Natural killer cell treated with Interleukin-12 subunit alpha and Interleukin-12 subunit beta and Interleukin-15 and Interleukin-18, amount 100 ng/mL, for 72 hours (primary cell): ENCODE measurements at places on chromosomes 5 and 9. TPM values are rescaled to one million over a fixed set of nuclear protein-coding genes. Genes with fewer than 3 reads are reported as not detected.

- DNase-seq = no peak
Observed at GRCh38 chr9:10594482-10594881, 18.3 kb downstream of the PTPRD start.

GRCh38 chr5:110757118-110757729, 18.4 kb downstream of the SLC25A46 start:
- no peak for DNase-seq

GRCh38 chr5:153753645-153754432, 263.4 kb downstream of the GRIA1 start:
- DNase-seq = no peak

- DNase-seq = no peak
Observed at GRCh38 chr5:146849694-146850303, 28.8 kb downstream of the PPP2R2B start.

DNA sequence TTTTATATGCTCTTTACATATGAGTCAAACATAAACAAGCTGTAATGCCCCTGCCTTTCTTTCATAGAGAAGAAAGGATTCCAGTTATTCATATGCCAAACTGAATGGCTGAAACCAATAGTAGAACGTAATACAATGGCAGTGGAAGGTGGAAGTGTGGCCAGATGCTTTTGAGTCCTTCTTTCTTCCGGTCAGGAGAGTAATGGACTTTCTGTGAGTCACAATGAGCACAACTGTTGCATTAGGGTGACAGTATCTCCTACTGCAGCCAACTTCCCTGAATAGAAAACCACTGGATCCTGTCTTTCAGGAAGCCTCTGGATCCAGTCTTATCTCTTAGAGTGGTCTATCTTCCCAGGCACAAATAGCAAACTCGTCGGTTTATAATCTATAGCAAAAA, 855.2 kb downstream of the MAT2B start:
- no peak for DNase-seq

GRCh38 chr5:165334201-165334600, 1828.8 kb downstream of the MAT2B start:
- no peak for DNase-seq

- no peak for DNase-seq
Observed at GRCh38 chr5:111859533-111860270, 102.7 kb upstream of the NREP start.

DNA sequence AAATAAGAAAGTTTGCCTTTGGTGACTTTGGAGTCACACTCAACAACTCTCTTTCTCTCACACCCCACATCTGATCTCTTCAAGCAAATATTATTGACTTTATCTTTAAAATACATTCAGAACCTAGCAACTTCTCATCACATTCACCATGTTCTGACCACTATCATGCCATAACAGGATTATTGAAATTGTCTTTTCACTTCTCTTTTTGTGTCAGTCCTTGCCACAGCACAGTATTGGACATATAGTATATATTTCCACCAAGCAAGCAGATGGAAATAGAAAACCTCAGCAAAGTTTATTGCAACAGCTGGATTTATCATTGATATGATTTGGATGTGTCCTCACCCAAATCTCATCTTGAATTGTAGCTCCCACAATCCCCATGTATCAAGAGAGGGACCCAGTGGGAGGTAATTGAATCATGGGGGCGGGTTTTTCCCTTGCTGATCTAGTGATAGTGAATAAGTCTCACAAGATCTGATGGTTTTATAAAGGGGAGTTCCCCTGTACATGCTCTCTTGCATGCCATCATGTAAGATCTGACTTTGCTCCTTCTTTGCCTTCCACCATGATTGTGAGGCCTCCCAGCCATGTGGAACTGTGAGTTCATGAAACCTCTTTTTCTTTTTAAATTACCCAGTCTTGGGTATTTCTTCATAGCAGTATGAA, 26.9 kb upstream of the ITGA1 start:
- peak; percentile 71 for DNase-seq

GRCh38 chr5:141363952-141364660, at the start of gene PCDHGA5:
Gene PCDHGA5, plus strand, starts transcription at chr5:141364162. Its CDS starts 169 bp downstream, at chr5:141364331.
- DNase-seq = no peak

DNA sequence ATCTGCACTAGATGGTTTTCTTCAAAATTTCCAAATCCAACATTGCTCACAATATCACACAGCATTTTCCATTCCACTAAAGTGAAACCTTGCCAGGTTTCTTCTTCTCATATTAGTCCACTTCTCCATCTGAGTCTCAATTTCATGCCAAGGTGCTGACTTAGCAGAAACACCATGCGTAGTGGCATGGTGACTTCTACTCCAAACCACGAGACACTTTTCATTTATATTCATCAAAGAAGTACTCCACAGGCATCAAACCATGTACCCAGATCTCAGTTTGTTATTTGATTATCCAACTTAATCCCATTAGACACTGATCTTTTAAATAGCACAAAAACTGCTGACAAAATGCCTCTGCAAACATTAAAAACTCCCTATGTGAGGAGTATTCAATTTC, 233.4 kb upstream of the ITGA1 start:
- DNase-seq = no peak

DNA sequence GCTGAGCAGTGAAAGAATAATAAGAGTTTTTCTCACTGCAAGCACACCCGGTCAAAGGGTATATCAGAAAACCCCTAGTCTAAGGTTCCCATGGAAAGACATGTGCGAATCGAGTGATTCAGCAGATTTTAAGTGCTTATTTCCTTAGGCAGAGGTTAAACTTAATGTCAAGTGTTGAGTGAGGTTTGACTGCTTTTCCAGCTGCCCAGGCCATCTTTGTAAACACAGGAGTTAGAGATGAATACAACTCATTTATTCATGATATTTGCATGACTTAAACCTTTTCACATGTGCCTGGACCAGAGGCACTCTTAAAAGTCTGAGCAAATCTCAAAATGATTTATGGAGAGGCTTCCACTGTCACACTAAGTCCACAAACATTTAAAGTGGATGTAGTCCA, 137.8 kb upstream of the RGMB start:
- no peak for DNase-seq

GRCh38 chr5:149426931-149427330, 47.8 kb upstream of the IL17B start:
- no peak for DNase-seq

GRCh38 chr5:55141945-55142690, 17.9 kb upstream of the GPX8 start:
- no peak for DNase-seq

DNA sequence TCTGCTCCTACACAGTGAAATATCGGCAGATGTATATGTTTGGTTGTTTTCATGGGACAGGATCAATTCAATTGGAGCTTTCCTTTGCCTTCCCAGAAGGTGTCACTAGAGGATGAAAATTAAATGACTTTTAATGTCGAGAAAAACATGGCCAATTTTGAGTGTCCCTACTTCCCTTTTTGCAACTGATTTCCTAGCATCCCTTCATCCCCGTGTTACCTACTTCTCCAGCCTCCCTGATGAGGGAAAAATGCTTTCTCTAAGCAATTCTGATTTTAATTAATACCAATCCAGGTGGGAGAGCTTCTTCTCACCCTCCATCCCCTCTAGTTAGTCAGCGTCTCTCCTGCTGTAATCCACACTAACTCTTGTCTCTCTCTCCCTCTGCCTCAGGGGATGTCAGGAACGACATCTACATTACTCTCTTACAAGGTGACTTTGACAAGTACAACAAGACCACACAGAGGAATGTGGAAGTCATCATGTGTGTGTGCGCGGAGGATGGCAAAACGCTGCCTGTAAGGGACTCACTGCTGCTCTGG, 64.9 kb downstream of the DOCK2 start:
- DNase-seq = no peak

DNA sequence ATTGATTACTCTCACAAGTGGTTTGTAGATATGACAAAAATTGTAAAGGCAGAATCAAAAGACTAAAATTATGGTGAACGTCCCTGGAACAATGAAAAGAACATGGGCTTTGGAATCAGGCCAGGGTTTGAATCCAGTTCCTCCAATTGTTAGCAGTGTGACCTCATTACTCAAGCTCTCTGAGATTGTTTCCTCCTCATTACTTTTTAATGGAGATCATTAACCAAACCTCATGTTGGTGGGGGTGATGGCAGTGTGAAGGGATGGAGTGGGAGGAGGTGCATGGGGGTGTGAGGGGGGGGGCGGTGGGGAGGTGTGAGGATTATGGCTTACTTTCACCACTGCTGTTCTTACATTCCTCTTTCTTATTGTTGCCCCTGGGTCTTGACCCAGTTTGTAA, 44.1 kb upstream of the FOXE1 start:
- DNase-seq = no peak

- DNase-seq = no peak
Observed at GRCh38 chr5:74499256-74500050, 141.1 kb downstream of the ENC1 start.

GRCh38 chr9:93549611-93550010, 26.8 kb upstream of the PHF2 start:
- DNase-seq = no peak

The CCNI2 gene
- total RNA-seq = 3.9 TPM

The DND1 gene
- 3.3 TPM for total RNA-seq

The CCNO gene
- total RNA-seq = not detected

The ANKRD20A1 gene
- 2.0 TPM for total RNA-seq

The APC gene
- total RNA-seq = 38.5 TPM

The LPAR1 gene
- total RNA-seq = 0.21 TPM

The TPRN gene
- 19.1 TPM for total RNA-seq

The BTNL8 gene
- total RNA-seq = not detected

The CNTFR gene
- total RNA-seq = not detected

The PCDHB4 gene
- not detected for total RNA-seq

The SLC46A2 gene
- not detected for total RNA-seq

The LCN9 gene
- not detected for total RNA-seq
